Activated CD8-positive, alpha-beta T cell treated with anti-CD3 and anti-CD28 coated beads for 36 hours (primary cell): ENCODE measurements at places on chromosomes 1 and 21.
A peak's percentile ranks its signal among the peaks of the same experiment; 100 is the strongest.

DNA sequence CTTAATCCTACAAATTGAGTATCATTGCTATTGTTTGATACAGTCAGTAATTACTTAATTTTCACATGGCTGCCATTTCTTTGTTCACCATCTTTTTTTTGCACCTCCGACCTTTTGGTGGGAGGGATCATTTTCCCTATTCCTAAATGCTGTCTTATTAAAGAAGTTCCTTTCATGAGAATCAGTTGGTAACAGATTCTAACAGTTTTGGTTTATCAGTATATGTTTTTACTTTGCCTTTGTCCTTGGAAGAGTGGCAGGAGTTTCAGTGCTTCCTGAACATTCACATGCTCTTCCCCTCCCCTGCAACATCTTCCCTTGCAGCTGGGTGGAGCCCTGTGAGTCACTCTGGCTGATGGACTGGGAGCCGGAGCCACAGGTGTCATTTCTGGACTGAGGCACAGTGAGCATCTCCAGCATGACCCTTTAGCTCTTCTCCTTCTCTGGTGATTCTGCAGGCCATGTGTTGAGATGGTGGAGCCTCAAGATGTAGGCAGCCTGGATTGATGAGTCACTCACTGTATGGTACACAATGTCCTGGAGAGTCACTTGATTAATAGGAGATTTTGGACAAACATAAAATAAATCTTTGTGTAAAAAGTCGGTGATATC, 217.7 kb downstream of the URB2 start:
- no peak for DNase-seq

GRCh38 chr1:205455581-205456382, at the start of gene BLACAT1:
BLACAT1 (minus strand) TSS chr1:205456045.
- DNase-seq: no peak

DNA sequence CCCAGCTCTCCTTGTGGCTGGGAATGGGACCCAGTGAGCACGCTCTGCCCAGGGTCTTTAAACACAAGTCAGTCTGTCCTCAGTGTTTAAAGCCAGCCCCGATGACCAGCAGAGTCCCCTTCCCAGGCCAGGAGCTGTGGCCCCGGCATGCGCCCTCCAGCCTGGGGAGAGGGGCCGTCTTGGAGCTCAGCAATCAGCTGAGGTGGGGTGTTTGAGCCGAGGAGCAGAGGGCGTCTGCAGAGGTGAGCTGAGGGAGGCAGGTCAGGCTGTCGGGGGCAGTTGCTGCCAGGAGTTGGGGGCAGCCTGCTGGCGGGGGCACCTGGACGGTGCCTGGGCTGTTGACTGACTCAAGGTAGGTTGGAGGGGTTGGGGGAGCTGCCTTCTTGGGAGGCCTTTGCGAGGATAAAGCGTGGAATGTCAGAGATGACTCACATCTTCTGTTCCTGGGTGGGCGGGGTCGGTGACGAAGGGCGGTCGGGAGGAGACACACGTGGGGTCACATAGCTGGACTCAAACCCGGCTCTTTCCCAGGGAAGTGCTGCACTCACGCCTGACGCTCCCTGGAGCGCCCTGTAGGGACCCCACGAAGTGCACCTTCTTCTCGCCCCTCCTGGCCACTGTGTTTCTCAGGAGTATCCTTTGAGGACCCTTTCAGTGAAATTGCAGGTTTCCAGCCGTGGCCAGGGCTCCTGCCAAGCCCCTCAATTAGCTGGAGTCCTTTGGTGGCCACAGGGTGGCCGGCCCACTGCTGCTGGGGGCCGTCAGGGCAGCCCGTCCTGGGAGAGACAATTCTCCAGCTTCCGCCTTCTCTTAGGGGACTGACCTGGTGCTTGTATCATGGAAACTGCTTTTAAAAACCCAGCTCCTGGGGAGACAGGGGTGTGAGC, 86.2 kb downstream of the SIK1 start:
- DNase-seq: no peak

GRCh38 chr1:235327559-235328270, at the start of gene ARID4B:
ARID4B (minus strand) TSS chr1:235328179; CDS start chr1:235326919, 1,260 bp downstream.
- DNase-seq: peak; percentile 70

GRCh38 chr1:159171688-159172501, 480 bp downstream of the CADM3 start:
- DNase-seq: no peak

- DNase-seq: peak; percentile 83
These were observed 8.3 kb downstream of the CNR2 start for GRCh38 chr1:23904748-23905357.

- DNase-seq: peak; percentile 24
These were observed 277.0 kb downstream of the PTPRU start for GRCh38 chr1:29513357-29513756.
